ENCODE measurements at places on chromosomes 5 and 9. TPM values are rescaled to one million over a fixed set of nuclear protein-coding genes. Genes with fewer than 3 reads are reported as not detected.

The TIMD4 gene
- not detected for total RNA-seq

The ATOSB gene
- total RNA-seq = 12.9 TPM

The LPAR1 gene
- 12.7 TPM for total RNA-seq

- no peak for DNase-seq
Observed at GRCh38 chr9:36424289-36425055, 24.4 kb upstream of the RNF38 start.

GRCh38 chr5:95621839-95622629 is 2.1 kb downstream of the GPR150 start:
- DNase-seq = no peak

GRCh38 chr9:94212091-94212490 is 47.0 kb upstream of the ZNF169 start:
- no peak for DNase-seq

DNA sequence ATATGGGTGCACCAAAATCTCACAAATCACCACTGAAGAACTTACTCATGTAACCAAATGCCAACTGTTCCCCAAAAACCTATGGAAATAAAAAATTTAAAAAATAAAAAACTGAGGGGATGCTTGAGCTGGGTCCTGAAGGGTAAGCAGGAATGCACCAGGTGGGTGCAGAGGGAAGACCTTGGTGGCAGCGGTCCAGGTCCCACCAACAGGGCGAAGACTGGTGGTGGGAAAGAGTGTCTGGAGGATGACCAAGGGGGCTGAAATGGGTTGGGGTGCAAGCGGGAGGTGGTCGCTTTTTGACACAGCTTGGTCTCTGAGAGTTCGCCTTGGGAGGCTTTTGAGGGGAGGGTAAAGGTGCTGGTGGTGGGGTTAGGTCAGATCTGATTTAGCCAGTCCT is 3.3 kb upstream of the DAB2IP start:
- no peak for DNase-seq
